Right kidney (tissue), 9 donors: ENCODE measurements at places on chromosomes 3 and 15.

- DNase-seq = no peak
These were observed 14.8 kb downstream of the MUC13 start for GRCh38 chr3:124919756-124920155.

GRCh38 chr3:31092748-31093589 lies 198.5 kb upstream of the GADL1 start:
- no peak for DNase-seq

GRCh38 chr3:129231331-129232119 lies 17.9 kb upstream of the COPG1 start:
- no peak for DNase-seq

GRCh38 chr15:63109498-63109897 lies 12.2 kb upstream of the LACTB start:
- DNase-seq = no peak

GRCh38 chr3:8768364-8769087 lies 887 bp downstream of the OXTR start:
- DNase-seq = peak; percentile 45

- peak; percentile 44 for DNase-seq
These were observed 121.5 kb upstream of the TSC22D2 start for GRCh38 chr3:150286390-150287147.

GRCh38 chr15:27383726-27384125 lies 412.7 kb downstream of the GABRG3 start:
- no peak for DNase-seq

DNA sequence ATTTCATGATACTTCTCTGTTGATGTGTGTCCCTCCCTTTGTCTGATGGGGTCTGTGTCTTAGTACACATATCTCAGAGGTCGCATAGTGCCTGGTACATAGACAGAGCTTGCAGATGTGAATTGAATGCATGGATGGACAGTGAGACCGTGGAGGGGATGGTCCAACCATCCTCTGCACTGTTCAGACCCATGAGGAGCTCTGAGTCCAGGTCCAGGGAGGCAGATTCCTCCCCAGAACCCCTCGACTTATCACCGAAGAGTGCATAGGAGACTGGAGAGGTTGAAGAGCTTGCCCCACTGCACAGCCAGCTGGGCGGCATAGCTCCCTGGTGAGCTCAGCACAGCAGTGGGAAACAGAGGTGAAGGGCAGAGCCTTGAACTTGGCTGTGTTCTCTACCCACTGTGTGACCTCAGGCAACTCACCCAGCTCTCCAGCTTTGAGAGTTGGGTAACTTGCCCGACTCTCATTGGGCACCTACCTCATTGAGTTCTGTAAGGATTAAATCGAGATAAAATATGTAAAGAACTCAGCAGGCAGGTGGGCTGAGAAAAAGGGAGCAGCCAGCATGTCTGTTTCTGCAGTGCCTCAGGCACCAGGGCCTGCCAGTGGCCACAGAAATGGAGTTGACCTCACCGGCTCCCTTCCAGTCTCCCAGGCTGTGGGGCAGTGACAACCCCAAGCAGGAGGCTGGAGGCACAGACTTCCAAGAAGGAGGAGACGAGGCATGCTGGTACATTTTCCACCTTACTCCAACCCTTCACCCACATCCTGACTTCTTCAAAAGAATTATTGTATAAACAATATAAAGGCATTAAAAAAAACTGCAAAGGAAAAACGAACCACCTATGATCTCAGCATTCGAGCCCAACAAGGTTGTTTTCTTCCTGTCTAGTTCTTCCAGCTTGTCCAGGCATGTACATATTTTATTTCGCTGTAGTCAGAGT lies 54.1 kb upstream of the TFRC start:
- peak; percentile 26 for DNase-seq

DNA sequence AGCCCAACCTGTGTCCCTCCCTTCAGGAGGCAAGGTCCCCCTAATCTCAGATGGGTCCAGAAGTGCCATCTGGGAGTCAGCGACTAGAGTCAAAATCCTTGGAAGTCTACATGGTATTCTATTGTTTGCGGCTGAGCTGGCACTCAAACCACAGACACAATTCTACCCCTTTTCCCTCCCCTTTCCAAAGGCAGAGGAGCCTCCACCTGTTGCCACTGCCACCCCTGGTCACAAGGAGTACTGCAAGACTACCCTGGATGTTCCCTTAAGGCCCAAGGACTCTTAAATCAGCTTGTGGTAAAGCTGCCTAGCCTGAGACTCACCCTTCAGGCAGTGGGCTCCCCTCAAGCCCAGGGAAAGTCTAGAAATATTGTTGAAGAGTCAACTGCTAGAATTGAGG lies 4.3 kb upstream of the OR5H6 start:
- DNase-seq = no peak

DNA sequence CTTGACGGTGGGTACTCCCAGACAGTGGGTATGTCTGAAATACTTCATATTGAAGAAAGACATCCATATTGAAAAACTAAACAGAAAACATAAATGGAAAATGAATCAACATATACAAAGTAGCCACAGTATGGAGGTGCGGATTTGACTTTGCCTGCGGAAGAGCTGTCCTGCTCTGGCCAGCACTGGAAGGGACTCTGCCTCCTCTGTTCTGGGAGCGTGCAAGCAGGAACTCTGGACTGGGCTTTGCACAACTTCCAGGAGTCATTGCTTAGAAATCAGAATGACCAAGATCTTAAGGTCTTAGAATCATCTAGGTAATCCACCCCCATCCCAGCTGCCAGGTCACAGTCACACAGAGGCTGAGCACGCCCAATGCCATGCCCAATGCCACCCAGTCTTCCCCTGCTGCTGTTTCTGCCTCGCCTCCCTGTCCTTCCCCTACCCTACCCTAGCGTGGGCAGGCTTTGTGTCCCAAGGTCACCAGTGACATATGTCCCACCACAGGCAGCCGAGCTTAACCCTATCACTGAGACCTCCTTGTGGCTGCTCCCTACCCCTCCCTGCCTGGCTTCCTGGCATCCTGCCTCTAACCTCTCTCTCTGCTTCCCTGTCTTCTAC lies 36.3 kb downstream of the CDC25A start:
- DNase-seq = no peak

- DNase-seq = peak; percentile 26
These were observed 217.9 kb upstream of the THBS1 start for GRCh38 chr15:39362821-39363561.

GRCh38 chr3:63076357-63076756 lies 201.1 kb upstream of the CADPS start:
- DNase-seq = no peak

DNA sequence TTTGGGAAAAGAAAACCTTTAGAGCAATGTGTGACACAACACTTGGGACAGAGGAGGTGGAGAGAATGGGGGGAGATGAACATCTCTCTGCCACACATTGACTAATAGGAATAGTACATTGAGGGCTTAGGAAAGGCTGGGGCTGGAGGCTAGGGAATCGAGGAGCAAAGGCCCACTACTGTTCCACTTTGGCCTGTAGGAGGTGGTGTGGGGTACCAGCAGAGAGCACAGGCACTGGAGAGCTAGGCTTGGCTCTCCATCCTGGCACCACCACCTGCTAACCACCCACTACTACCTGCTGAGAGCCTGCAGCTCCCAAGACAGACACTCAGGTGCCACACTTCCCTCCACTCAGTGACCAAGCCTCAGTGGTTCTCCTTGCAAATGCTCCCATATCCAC lies 19.4 kb downstream of the CCDC32 start:
- DNase-seq = no peak

GRCh38 chr3:141994856-141995255 lies 118.4 kb downstream of the ATP1B3 start:
- DNase-seq = no peak

DNA sequence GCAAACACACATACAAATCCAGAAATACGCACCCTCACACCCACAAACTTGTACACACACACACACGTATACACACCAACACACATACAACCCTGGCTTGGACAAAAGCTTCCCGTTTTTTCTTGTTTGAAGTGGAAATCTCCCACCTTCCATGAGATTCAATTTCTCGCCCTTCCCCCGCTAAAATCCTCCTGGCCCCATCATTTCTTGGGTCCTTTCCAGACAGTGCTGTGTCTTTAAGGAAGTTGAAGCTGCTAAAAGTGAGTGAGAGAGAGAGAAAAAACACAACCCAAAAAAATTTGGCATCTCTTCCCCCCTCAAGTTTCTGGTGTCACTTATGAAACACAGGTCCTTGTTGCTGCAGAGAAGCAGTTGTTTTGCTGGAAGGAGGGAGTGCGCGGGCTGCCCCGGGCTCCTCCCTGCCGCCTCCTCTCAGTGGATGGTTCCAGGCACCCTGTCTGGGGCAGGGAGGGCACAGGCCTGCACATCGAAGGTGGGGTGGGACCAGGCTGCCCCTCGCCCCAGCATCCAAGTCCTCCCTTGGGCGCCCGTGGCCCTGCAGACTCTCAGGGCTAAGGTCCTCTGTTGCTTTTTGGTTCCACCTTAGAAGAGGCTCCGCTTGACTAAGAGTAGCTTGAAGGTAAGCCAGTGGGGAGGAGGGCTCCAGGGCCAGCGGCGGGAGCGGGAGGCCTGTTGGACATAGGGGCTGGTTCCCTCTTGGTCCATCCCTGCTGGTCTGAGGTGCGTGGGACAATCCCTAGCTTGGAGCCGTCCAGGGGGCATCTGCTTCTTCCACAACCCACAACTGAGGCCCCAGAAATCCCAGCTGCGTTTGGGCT lies at the start of gene ISLR:
TSS of gene ISLR (plus strand) at position 331 of the 839 bp plus-strand sequence. CDS start 1,149 bp downstream, outside the sequence.
- peak; percentile 75 for DNase-seq

DNA sequence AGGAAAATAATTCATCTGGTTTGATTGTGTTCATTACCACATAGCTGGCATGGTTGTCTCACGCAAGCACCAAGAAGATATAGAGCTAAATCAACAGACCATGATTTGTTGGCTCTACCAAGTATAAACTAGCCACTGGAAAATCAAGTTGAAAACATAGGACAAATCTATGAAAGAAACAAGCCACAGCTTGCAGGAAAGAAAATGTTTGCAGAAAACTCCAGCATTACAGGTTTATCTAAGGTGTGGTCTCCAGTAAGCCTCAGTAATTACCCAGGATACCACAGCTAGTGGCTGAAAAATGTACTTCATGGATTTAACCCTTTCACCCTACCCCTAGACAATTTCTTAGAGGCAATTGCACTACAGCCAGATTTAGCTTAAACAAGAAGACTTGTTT lies 340.6 kb downstream of the SOX2 start:
- DNase-seq = no peak

DNA sequence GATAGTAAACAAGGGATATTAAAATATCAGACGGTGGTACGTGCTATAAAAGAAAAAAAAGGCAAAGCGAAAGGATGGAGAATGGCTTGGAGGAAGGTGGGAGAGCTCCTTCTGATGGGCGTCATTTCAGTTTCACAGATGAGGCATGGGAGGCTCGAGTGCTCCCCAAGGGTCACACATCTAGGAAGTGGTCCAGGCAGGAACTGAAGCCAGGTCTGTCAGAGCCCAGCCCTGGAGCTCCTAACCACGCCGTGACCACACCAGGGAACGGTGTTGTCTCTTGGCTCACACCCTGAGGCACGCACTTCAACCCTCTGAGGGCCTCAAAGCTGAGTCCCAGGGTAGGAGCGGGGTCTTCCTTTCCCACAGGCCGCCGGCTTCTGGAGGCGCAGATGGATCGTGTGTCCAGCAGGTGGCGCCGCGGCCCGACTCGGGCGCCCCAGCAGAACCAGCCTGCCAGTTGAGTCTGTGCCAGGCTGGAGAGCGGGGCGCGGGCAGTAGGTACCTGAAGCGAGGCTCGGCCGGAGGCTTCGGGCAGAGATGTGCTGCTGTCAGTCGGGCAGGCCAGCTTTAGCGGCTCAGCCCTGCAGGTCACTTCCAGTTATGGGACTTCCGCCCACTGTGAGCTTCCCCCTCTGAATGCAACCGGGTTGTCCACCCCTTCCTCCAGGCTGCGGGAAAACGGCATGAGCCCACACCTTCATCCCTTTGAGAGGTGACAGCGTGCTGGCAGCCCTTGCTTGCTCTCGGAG lies 68.1 kb downstream of the SLC6A1 start:
- peak; percentile 56 for DNase-seq

DNA sequence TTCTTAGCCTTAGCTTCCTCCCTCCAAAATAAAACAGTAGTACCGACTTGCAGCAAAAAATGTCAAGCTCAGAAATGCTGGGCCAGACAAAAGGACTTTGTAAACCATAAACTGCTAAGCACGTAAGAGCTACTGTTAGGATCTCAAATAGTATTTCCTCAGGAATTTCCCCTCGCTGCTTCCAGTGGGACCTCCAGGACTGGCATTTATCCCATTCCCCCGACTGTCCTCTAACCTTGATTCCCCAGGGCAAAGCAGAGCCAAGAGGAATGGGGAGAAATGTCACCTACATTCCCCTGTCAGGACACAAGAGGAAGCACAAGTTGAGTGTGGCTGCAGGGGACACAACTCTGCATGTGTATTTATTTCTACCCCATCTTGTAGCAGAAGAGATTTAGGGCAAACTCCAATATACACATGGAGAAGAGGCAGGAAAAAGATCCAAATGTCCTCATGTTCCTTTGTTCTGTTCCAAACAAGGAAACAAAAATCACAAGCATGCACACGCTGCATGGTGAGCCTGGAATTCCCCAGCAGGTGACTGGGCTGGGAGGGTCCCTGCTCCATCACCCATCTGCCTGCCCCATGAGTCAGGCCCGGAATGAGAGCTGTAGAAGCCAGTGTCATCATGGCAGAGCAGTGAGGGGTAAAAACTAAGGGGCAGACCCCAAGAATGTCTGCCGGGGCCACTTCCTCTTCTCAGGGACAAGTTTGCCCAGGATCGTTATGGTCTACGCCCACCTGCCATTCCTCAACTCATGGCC lies 4.2 kb downstream of the STOML1 start:
- no peak for DNase-seq

DNA sequence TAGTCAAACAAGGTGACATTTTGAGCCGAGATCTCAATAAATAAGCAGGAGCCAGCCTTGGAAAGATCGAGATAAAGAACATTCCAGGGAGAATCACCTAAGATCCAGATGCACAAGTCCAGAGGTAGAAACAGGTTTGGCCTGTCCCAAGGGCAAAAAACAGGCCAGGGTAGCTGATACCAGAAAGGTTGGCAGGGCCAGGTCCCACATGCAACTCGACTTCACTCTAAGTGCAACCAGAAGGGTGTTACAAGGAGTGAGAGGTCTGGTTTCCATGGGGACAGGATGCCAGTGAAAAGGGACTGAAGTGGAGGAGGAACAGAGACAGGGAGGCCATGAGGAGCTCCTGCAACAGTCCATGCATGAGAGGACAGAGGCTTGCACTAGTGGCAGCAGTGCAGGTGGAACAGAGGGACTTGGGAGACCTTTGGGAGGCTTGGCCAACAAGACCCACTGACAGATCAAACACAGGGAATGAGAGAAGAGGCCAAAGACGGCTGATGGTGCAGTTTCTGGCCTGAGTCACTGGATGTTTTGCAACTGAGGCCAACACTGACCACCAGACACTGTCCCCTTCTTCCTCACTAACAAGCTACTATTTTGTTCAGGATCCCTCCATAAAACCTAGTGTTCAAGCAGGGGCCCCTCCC lies 5.2 kb downstream of the TPRA1 start:
- DNase-seq = no peak

GRCh38 chr3:190786898-190787297 lies 75.6 kb downstream of the GMNC start:
- no peak for DNase-seq

GRCh38 chr3:181568693-181569092 lies 143.0 kb upstream of the SOX2 start:
- no peak for DNase-seq

GRCh38 chr15:77870195-77871065 lies 207.1 kb downstream of the TBC1D2B start:
- DNase-seq = peak; percentile 68

GRCh38 chr3:153972862-153973261 lies 148.3 kb upstream of the ARHGEF26 start:
- DNase-seq = no peak
